Suppressor macrophage treated with lipopolysaccharide for 1 hour (primary cell): ENCODE measurements at places on chromosomes 7 and 10.
A peak's percentile ranks its signal among the peaks of the same experiment; 100 is the strongest.

DNA sequence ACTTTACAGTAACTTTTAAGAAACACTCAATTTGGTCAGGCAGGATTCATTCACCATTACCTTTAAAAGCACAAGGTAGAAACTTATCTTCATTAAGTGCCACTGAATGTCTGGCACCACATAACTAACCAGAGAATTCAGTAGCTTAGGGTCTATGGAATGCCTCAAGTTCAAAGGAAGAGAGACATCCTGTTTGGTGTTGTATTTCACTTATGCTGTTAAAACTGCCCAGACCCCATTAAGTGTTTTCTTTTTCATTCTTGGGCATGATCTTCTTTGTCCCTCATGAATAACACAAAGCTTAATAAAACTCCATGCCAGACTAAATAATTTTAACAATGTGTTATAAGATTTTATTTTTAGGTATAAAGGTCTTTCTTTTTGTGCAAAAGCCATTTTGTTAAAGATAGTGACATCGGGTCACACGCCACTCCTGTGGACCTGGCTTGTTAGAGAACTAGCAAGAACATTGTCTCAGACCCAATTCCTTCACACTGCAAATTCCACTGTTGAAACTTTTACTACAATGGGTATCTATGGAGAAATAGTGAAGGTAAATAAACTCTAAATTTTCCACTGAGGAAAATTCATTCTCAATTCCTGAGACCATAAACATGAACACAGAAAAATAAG, 221.0 kb downstream of the TWIST1 start:
- no peak for DNase-seq

DNA sequence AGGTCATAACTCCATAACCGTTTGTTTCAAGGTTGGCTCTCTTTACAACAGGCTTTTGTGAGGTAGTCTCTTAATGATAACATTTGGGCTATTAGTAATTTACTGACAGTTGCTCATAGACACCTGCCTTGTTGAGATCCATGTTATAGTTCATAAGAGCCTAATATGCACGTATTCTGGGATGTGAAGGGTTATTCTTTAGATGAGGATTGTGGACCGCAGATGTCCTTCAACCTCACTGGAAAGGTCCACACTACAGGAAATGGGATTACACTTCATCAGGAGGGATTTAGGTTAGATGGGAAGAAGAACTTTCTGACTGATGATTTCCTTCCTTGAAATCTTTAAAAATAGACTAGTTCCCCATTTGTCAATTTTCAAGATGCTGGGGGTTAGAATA, 62.8 kb downstream of the SAMD9 start:
- DNase-seq = no peak

DNA sequence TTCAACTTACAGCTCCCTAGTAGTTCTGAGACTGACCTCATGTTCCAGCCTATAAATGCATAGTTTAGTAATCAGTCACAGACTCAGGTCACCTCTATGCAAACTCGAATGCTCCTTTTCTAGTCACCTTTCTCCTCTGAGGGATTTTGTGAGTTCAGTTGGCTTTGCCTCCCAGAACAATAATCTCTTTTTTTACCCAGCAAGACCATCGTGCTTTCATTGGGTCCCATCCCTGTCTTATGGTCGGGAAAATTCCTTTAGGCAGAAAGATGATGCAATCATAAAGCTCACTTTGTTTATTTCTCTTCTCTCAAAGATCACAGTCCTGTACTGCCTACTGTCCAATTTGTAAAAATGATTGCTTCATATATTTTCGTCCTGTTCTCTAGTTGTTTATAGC, 38.4 kb downstream of the TWIST1 start:
- no peak for DNase-seq

GRCh38 chr7:148630078-148630477, 39.5 kb downstream of the C7orf33 start:
- peak; percentile 20 for DNase-seq

- no peak for DNase-seq
These were observed 8.6 kb downstream of the MCMBP start for GRCh38 chr10:119863951-119864565.

- DNase-seq = no peak
These were observed 18.4 kb upstream of the MACROH2A2 start for GRCh38 chr10:70034232-70034631.

DNA sequence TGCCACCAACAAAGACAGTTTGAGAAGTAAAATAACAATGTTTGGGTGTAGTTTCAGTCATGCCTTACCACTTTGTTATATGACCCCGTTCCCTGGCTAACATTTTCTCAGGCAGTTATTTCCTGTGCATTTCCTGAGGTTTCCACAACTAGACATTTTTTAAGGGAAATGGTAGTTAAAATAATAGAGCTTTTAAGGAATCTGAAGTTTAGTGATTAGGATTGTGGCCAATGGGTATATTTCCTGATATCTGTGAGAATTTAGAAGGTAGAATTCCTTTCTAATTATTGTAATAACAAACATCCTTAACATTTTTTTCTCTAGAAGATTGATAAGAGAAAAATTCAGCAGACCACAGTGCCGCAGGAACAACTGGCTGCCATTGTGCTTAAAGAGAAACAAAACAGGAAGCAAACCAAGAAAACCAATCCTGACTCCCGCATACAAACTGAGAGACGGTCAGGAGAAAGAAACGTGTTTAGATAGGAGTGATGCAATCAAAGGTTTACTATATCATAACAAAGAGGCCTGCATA, 193.6 kb downstream of the MBL2 start:
- no peak for DNase-seq

DNA sequence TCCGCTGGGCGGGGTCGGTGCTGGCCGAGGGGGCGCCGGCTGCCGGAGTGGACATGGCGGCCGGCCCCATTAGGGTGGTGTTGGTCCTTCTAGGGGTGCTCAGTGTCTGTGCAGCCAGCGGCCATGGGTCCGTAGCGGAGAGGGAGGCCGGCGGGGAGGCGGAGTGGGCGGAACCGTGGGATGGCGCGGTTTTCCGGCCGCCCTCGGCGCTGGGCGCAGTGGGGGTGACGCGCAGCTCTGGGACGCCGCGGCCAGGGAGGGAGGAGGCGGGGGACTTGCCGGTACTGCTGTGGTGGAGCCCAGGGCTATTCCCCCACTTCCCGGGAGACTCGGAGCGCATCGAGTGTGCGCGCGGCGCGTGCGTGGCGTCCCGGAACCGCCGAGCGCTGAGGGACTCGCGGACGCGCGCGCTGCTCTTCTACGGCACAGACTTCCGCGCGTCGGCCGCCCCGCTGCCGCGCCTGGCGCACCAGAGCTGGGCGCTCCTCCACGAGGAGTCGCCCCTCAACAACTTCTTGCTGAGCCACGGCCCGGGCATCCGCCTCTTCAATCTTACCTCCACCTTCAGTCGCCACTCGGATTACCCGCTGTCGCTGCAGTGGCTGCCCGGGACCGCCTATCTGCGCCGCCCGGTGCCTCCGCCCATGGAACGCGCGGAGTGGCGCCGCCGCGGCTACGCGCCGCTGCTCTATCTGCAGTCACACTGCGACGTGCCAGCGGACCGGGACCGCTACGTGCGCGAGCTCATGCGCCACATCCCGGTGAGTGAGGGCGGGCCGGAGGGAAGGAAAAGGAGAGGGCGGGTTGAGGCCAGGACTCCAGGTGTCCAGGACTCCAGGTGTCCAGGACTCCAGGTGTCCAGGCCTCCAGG, 9.3 kb upstream of the CHCHD1 start:
- DNase-seq = peak; percentile 96

GRCh38 chr7:4500812-4501211, 181.3 kb upstream of the FOXK1 start:
- DNase-seq = no peak

- DNase-seq = no peak
These were observed 719.0 kb downstream of the GRM8 start for GRCh38 chr7:126533715-126534114.

- DNase-seq = no peak
These were observed 25.9 kb downstream of the TNRC18 start for GRCh38 chr7:5397736-5398135.

GRCh38 chr7:7416031-7416858, 119.4 kb downstream of the COL28A1 start:
- DNase-seq = no peak

- peak; percentile 87 for DNase-seq
These were observed 95.8 kb upstream of the CACUL1 start for GRCh38 chr10:118850418-118851061.

DNA sequence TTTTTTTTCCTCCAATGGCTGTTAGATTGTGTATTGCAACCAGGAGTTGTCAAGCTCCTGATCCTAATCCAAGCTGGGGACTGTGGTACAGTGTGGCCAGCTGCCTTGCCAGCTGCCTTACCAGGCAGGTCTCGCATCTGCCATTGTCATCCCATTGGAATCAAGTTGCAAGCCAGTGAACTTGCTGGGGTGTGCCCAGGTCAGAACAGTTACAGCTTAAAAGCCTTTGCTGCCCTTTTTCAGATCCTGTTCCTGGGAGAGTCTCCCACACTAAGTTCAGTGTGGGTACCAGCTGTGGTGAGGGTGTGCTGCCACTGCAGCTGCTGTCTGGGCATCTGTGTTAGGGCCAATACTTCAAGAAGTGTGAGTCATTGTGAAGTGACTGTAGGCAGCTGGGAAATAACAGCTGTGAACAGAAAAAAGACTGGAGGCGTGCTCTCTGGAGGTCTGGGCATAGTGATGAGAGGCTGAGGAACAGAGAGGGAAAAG, 72.8 kb downstream of the CCNY start:
- peak; percentile 79 for DNase-seq

DNA sequence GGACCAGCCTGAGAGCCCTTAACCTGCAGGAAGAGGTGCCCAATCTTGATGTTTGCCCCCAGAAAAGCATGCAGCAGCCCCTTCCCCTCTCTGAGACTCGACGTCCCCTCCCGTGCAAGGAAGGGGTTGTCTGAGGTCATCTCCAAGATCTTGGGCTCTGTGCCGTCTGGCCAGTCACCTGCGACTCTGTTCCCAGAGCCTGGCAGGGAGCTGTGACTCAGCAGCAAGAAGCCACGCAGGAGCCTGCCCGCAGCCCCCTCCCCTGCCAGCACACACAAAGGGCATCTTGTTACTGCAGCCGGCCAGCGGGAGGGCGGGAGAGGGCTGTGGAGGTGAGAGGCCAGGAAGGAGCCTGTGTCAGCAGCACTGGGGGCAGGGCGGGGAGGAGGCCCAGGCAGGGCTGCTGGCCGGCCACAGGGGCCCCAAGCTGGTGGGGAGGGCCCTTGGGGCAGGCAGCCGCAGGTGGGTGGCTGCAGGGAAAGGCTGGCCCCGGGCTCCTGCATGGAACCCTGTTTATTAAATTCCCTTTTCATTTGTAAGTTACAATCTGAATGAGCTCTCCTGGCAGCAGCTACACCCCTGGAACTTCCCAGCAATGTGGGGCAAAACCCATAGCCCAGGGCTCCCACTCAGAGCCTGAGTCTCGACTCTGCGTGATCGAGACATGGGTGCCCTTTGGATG, 103.7 kb upstream of the ZMIZ1 start:
- DNase-seq = no peak

- DNase-seq = no peak
These were observed 93.5 kb downstream of the FOXP2 start for GRCh38 chr7:114508086-114508485.

- DNase-seq = no peak
These were observed 59.9 kb downstream of the PRKCQ start for GRCh38 chr10:6520138-6520537.

DNA sequence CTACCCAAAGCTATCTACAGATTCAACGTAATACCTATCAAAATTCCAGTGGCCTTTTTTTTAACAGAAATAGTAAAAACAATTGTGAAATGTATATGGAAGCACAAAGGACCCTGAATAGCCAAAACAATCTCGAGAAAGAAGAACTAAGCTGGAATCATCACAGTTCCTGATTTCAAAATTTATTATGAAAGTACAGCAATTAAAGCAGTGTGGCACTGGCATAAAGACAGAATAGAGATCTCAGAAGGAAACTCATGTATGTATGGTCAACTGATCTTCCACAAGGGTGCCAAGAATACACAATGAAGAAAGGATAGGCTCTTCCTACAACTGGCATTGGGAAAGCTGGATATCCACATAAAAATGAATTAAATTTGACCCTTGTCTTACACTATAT, 23.2 kb downstream of the PNLIPRP3 start:
- peak; percentile 74 for DNase-seq

GRCh38 chr7:155263581-155264143, 34.0 kb upstream of the INSIG1 start:
- no peak for DNase-seq

- DNase-seq = no peak
These were observed 170.5 kb downstream of the SRPK2 start for GRCh38 chr7:105218215-105218614.

GRCh38 chr7:79789584-79790345, 336.3 kb upstream of the MAGI2 start:
- DNase-seq = no peak

DNA sequence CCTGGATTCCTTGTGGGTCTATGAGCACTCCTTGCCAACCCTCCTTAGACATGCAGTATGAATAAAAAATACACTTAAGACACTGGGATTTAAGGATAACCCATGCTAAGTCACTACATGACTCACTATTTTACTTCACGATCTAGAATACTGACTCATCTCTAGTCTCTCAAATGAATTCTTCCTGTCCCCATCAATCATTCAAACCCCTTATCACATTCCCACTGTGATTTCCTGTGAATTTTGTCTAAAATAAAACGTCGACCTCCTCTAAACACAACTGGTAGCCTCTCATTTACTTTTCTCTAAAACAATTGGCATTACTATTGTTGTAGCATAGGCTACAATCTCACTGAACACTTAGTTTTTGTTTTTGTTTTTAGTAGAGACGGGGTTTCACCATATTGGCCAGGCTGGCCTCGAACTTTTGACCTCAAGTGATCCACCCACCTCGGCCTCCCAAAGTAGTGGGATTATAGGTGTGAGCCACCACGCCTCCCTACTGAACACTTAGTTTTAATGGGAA, 3.9 kb upstream of the IQUB start:
- no peak for DNase-seq
